ENCODE measurements at places on chromosomes 12 and 14. TPM values are rescaled to one million over a fixed set of nuclear protein-coding genes. Genes with fewer than 3 reads are reported as not detected.

The SERPINA6 gene
- not detected for total RNA-seq

GRCh38 chr12:121776190-121777098 lies 17.0 kb downstream of the RHOF start:
- H3K27me3 ChIP-seq: no peaks in the 10 kb centered on the region
- DNase-seq: peak; percentile 72
- peaks cover 5% of the 10 kb centered on the region for H3K4me1 ChIP-seq
- peaks cover 21% of the 10 kb centered on the region for H3K36me3 ChIP-seq
- H3K4me3 ChIP-seq: no peak overlapping the region

DNA sequence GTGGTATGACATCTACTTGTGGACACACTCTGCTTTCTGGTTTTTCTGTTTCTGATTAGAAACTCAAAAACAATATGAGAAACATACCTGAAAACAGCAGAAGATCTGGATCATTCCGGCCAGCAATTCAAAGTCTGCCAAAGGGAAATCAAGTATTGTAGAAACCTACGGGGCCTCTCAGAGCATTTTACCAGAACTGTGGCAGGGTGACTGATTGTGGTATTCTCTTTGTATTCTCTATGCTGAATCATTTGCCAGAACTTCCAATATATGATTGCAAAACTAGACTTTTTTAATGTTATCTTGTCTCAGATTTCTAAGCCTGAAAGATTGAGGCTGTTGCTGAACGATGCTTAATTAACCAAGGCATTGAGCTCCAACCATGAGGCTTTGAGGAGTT lies 5.9 kb upstream of the GZMB start:
- no peaks in the 10 kb centered on the region for H3K36me3 ChIP-seq
- DNase-seq: no peak
- H3K4me3 ChIP-seq: no peak overlapping the region
- H3K27ac ChIP-seq: no peak overlapping the region
- H3K27me3 ChIP-seq: peaks cover 25% of the 10 kb centered on the region
- H3K4me1 ChIP-seq: no peaks in the 10 kb centered on the region

DNA sequence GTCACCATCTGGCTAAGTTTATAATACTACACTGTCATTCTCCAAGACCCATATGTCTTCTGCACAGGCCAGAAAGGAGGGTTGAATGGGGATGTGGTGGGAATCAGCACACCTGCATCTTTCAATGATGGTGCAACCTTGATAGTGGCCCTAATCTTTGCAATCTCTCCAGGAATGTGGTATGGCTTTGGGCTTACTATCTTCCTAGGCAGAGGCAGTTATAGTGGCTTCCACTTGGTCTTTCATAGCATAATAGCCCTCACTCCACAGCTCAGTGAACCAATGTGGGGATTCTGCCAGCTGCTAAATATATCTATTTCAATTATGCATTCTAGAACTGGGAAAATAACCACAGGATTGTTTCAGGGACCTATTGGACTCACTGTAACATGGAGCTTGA lies 61.8 kb upstream of the ATP2B1 start:
- H3K4me3 ChIP-seq: no peak overlapping the region
- H3K27ac ChIP-seq: peak overlapping the region; percentile 84
- peaks cover 33% of the 10 kb centered on the region for H3K4me1 ChIP-seq
- no peaks in the 10 kb centered on the region for H3K36me3 ChIP-seq
- DNase-seq: no peak

The KCNJ8 gene
- total RNA-seq: not detected

The BMP4 gene
- 0.28 TPM for total RNA-seq

- no peak overlapping the region for H3K4me3 ChIP-seq
- no peak overlapping the region for H3K27ac ChIP-seq
- no peaks in the 10 kb centered on the region for H3K27me3 ChIP-seq
- no peak for DNase-seq
- H3K4me1 ChIP-seq: peaks cover 4% of the 10 kb centered on the region
Observed at GRCh38 chr12:116325336-116325664, 47.8 kb upstream of the MED13L start.

GRCh38 chr12:107284692-107285091 lies 191.3 kb upstream of the CRY1 start:
- no peak overlapping the region for H3K27ac ChIP-seq
- DNase-seq: no peak
- H3K36me3 ChIP-seq: no peaks in the 10 kb centered on the region
- peaks cover 7% of the 10 kb centered on the region for H3K4me1 ChIP-seq
- H3K27me3 ChIP-seq: no peaks in the 10 kb centered on the region
- no peak overlapping the region for H3K4me3 ChIP-seq

The BDKRB1 gene
- 0.51 TPM for total RNA-seq

DNA sequence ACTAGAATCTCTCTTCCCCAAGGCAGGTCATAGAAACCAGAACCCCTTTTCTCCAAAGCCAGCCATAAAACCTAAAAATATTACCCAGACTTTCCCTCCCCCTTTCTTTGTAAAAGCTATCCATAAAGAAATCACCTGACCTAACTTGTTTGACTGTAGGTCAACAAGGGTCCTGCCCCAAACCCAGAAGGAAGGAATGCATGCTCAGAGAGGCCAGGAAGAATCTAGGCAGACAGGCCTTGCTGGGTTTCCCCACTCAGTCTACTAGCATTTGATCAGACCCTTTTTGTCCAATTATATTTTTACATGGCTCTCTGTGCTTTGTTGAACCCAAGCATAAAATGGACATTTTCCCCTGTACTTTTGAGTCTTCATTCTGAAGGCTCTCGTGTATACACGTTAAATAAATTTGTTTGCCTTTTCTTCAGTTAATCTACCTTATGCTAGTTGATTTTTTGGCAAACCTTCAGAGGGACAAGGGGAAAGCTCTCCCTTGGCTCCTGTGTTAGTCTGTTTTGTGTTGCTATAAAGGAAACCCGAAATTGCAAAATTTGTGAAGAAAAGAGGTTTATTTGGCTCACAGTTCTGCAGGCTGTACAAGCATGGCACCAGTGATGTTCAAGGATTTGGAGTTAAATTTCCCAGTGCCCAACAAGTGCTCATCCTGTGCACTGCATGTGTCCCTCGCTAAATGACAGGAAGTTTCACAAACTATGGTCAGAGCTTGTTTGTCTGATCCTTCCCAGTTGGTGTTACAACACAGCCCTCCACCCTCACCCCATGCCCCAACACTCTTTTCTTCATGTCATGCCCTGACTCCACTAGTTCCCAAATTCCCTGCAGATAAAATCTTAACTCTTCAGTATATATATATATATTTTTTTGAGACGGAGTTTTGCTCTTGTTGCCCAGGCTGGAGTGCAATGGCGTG lies 14.2 kb upstream of the RASSF3 start:
- no peak for DNase-seq
- no peak overlapping the region for H3K27ac ChIP-seq
- no peaks in the 10 kb centered on the region for H3K36me3 ChIP-seq
- H3K4me1 ChIP-seq: no peaks in the 10 kb centered on the region
- no peak overlapping the region for H3K4me3 ChIP-seq

DNA sequence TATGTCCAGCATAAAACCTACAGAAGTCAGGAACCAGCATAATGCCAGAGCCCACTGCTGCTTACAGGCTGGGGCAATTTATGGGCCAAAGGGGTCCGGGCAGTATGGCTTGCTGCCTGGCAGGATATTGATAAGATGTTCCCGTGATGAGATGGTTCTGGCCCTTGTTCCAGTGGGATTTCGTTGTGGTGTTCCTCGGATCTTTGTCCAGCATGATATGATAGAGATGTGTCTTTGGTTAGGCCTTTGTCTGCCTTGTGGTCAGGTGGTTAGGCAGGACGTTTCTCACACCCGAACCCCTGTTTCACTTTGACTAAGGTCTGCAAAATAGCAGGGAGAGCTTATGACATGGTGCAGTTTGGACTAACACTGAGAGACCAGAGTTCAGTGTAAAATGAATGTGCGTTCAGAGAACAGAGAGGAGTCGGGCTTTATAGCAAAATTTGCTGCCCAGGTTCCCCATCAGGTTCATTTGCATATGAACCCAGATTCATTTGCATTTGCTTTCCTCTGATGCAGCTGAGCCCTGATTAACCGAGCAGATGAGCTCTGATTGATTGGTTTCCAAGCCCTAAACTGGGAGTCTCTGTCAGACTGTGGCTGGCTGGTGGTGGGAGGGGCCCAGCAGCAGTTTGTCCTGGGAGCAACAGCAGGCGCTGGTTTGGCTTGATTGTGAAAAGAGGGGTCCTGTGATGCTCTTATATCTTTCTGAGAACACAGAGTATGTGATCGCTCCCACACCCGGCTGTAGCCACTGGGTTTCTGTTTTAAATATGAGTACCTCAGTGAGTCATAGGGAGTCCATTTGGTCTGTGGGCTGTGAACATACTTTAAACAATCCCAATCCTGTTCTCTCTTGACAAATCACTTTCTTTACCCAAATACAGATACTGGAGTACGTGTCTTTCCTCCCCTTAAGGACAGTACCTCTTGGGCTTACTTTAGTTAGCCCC lies 156.3 kb upstream of the PZP start:
- peaks cover 26% of the 10 kb centered on the region for H3K4me1 ChIP-seq
- no peaks in the 10 kb centered on the region for H3K27me3 ChIP-seq
- no peaks in the 10 kb centered on the region for H3K36me3 ChIP-seq
- H3K4me3 ChIP-seq: peak overlapping the region; percentile 58

DNA sequence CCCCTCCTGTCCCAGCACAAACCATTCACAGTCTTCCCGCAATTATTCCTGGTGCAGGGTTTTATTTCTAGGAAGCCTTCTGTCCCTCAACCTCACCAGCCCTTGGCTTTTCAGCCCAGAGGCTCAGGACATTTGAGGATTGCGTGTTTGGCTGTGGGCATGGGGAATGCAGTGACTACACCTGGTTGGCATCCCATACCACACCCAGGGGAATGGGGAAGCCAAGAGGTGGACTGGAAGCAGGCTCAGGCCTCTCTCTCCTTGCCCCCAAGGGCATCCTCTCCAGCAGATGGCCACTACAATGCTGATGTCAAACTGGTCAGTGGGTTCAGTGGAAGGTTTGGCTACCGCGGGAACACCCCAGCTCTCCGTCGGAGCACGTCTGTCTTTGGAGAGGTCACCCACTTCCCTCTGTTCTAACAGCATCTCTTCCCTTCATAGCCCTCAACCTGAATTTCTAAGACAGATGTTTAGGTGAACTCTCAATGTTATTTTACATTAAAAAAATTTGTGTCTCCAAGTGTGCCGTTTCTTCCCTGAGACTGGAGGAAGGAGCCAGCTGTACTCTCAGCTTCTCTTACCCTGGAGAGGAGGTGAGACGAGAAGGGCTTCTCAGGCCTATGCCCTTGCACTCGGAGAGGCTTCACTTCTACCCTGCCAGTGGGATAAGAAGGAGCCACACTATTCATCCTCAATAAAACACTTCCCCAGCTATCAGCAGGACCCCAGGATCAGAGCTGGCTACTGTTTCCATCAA lies 35.5 kb downstream of the DCAF4 start:
- peak overlapping the region; percentile 51 for H3K4me3 ChIP-seq
- no peaks in the 10 kb centered on the region for H3K27me3 ChIP-seq
- H3K27ac ChIP-seq: peak overlapping the region; percentile 88
- H3K36me3 ChIP-seq: peaks cover 69% of the 10 kb centered on the region
- peaks cover 34% of the 10 kb centered on the region for H3K4me1 ChIP-seq
- peak; percentile 87 for DNase-seq

DNA sequence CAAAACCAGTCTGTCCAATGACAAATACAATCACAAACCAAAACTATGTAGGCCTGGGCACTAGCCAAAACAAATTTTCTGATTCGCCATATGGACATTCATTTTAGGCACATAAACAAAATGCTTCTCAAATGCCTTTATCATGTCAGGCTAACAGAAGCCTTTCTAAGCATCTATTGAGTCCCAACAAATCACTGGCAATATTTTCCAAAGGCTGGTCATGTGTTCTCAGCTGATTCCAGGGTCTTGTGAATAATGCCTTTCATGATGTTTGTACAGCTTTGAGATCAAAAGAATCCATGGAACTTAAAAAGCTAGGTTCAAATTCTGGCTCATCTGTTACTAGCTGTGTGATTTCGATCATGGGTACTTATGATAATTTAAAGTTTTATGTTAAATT lies 16.1 kb downstream of the FSCB start:
- H3K4me3 ChIP-seq: no peak overlapping the region
- no peaks in the 10 kb centered on the region for H3K36me3 ChIP-seq
- H3K4me1 ChIP-seq: no peaks in the 10 kb centered on the region

The GRIP1 gene
- total RNA-seq: 8.2 TPM

The USP15 gene
- total RNA-seq: 71.0 TPM

GRCh38 chr14:94373708-94374107 lies 14.7 kb downstream of the SERPINA1 start:
- no peaks in the 10 kb centered on the region for H3K27me3 ChIP-seq
- peaks cover 20% of the 10 kb centered on the region for H3K4me1 ChIP-seq
- H3K27ac ChIP-seq: peak overlapping the region; percentile 83
- no peaks in the 10 kb centered on the region for H3K36me3 ChIP-seq
- peak; percentile 96 for DNase-seq
- no peak overlapping the region for H3K4me3 ChIP-seq

- H3K4me3 ChIP-seq: no peak overlapping the region
- no peaks in the 10 kb centered on the region for H3K4me1 ChIP-seq
- no peak overlapping the region for H3K27ac ChIP-seq
- no peaks in the 10 kb centered on the region for H3K36me3 ChIP-seq
- peaks cover 30% of the 10 kb centered on the region for H3K27me3 ChIP-seq
Observed at GRCh38 chr14:104240434-104241157, 102.2 kb downstream of the KIF26A start.

GRCh38 chr12:7327918-7328317 lies 24.0 kb downstream of the ACSM4 start:
- H3K36me3 ChIP-seq: no peaks in the 10 kb centered on the region
- DNase-seq: no peak
- H3K27me3 ChIP-seq: peaks cover 43% of the 10 kb centered on the region
- H3K4me3 ChIP-seq: no peak overlapping the region

DNA sequence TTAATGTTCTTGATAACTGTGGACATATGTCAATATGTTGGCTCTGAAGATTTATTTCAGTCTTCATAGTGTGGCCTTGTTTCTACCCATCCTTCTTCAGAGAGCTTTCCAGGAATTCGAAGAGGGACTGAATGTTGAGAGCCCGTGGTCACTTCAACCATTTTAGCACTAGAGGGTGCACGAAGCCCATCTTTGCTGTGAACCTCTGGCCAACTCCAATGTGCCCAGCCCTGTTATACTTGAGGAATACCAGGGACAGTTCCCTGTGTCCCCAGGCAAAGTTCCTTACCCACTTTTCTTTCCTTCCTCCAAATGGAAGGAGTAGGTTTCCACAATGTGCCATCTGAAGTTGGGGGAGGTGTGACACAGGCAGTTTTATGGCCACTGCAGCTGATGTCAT lies 603.5 kb downstream of the RPL10L start:
- H3K4me1 ChIP-seq: no peaks in the 10 kb centered on the region
- no peak overlapping the region for H3K27ac ChIP-seq
- peak; percentile 61 for DNase-seq
- H3K4me3 ChIP-seq: no peak overlapping the region

The KITLG gene
- total RNA-seq: 4.8 TPM

The AKAP3 gene
- 0.54 TPM for total RNA-seq

- H3K27ac ChIP-seq: no peak overlapping the region
- DNase-seq: no peak
- no peaks in the 10 kb centered on the region for H3K36me3 ChIP-seq
- no peak overlapping the region for H3K4me3 ChIP-seq
- no peaks in the 10 kb centered on the region for H3K27me3 ChIP-seq
- H3K4me1 ChIP-seq: peaks cover 13% of the 10 kb centered on the region
Observed at GRCh38 chr12:87879141-87879540, 150.1 kb downstream of the C12orf50 start.

- DNase-seq: peak; percentile 36
- no peak overlapping the region for H3K4me3 ChIP-seq
- H3K4me1 ChIP-seq: no peaks in the 10 kb centered on the region
- H3K27ac ChIP-seq: no peak overlapping the region
- H3K27me3 ChIP-seq: peaks cover 20% of the 10 kb centered on the region
Observed at GRCh38 chr14:78933948-78934524, 763.9 kb downstream of the NRXN3 start.

GRCh38 chr12:56332512-56333196 lies 1.1 kb downstream of the PAN2 start:
- H3K36me3 ChIP-seq: peaks cover 42% of the 10 kb centered on the region
- no peaks in the 10 kb centered on the region for H3K27me3 ChIP-seq
- peaks cover 16% of the 10 kb centered on the region for H3K4me1 ChIP-seq
- H3K4me3 ChIP-seq: peak overlapping the region; percentile 83
